Nephron progenitor cell (in vitro differentiated cells): ENCODE measurements at places on chromosomes 2 and 18.

GRCh38 chr18:3015204-3015592, 2.3 kb upstream of the LPIN2 start:
- DNase-seq = no peak

DNA sequence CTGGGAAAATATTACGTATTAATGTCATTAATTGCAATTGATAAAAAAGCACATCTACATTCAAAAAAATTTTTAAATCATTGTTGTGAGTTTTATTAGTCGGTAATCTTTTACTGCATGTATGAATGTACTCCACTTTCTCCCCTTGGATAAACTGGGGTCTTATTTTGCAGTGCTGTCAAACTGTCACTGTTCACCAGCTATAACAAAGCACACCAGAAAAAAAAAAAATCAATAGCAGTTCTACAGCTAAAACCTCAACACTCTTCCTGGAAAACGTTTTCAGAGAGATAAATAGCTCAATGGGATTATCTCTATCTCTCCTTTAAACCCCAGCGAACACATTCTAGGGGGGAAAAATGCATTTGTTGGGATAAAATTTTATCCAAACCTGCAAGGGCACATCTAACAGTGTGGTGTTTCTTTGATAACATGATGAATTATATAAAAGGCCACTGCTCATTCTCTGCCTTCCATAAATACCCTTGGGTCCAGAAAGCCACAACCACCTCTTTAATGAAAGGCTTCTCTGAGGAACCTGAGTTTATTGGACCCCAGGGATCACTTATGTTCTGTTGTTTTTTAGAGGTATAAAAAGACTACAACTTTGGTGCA, 219.9 kb downstream of the CDH20 start:
- DNase-seq = no peak

DNA sequence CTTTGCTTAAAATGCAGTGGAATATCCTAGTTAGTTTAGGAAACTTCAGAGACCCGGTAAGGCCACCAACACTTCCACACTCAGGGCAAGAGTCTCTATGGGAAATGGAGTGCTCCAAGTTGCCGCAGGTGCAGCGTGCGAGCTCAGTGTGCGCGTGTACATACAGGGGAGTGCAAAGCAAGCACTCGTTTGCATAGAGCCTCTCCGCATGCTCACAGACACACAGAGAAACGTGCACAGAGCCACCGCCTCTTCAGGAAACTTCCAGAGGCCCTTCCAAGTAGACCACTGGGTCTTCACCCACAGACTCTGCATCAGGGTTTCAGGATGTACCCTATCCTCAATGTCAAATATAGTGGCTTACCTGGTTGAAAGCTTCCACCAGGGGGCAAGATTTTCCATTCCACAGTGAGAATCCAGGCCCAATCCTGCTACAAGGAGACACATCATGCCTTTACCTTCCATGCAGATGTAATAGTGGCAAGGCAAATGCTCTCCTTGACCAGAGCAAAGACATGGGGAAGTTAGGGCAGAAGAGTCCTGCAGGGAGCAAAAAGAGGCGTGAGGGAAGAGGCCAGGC, 513.0 kb upstream of the MYT1L start:
- DNase-seq = no peak

GRCh38 chr2:131092458-131093005, 728 bp downstream of the FAM168B start:
- DNase-seq = no peak

DNA sequence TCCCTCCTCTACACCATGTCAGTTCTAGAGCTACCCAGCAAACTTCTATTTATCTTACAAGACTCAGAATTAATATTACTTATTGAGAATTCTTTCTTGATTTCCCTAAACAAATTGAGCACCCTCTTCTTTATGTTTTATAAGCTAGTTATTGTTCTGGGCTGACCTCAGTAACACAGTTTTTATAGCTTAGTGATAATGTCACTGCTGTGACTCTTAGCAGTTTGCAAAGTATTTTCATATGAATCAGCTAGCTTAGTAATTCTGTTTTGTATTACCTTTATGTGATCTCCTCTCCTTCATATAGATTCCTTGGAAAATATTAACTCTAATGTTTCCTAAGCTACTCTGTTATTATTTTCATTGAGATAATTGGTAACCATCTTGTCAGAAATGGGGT, 114.9 kb downstream of the PMS1 start:
- no peak for DNase-seq

DNA sequence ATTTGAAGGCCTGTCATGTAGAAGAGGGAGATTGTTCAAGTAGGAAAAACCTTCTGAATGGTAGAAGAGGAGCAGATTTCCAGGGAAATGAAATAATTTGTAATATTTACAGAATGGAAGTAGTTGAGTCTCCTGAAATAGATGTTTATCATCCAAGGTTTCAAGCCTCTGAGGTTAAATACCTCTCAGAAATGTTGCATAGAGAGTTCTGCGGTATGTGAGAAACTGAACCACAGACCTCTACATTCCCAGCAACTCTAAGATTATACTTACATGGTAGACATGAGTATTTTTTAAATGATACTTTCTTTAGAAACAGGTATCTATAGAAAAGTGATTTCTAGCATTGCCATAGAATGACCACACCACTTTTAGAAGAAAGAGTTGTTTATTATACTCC, 379.8 kb upstream of the FANCL start:
- no peak for DNase-seq

DNA sequence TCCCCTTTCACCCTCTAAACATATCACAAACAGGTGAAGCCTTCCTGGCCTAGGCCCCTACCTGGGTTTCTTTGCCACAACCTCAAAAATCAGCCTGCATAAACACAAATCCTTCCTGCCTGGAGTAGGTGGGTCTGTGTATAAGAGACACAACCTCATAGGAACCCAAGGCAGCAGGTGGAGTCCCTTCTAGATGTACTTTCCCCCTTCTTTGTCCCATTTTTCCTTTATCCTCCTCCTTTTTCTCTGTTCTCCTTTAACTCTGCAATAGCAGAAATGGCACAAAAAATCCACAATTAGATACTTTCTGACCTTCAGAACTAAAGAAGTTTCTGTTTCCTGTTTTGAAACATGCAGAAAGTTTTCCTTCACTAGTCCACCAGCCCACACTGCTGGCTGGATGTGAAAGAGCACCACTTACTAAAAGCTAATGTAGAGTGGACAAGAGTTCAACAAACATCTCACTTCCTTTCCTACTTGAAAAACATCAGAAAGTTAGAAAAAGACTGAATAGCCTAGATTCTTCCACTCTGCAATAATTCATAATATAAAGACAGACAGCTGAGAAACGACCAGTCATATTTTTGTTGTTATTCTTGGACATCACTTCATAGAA, 11.2 kb downstream of the SLC40A1 start:
- DNase-seq = no peak

GRCh38 chr2:121476684-121477083, 54.0 kb upstream of the RNU4ATAC start:
- DNase-seq = no peak

DNA sequence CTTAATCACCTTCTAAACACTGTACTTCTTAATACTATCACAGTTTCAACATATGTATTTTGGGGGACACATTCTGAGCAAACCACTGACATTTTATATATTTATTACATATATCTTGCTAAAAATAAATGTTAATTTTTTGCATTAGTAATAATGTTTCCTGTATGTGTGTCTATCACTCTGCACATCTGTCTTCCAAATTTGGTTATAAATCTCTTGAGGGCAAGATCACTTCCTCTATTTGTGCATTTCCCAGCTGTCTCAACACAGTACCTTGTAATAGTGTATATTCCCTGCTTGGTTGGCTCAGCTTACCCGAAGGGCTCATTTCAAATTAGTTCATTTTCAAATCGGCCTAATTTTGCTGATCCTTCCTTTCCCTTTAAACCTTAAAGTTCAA, 617.1 kb upstream of the GYPC start:
- DNase-seq = no peak
